ENCODE measurements at places on chromosomes 4 and X.

DNA sequence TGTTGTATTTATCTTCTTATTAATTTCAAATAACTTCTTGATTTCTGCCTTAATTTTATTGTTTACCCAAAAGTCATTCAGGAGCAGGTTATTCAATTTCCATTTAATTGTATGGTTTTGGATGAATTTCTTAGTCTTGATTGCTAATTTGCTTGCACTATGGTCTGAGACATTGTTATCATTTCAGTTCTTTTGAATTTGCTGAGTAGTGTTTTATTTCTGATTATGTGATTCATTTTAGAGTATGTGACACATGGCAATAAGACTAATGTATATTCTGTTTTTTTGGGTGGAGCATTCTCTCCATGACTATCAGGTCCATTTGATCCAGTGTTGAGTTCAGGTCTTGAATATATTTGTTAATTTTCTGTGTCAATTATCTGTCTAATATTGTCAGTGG lies 236.7 kb downstream of the EDA2R start:
- no peak for DNase-seq

- DNase-seq, result peak; percentile 16
Observed at GRCh38 chr4:140739971-140740370, 16.2 kb downstream of the TBC1D9 start.

DNA sequence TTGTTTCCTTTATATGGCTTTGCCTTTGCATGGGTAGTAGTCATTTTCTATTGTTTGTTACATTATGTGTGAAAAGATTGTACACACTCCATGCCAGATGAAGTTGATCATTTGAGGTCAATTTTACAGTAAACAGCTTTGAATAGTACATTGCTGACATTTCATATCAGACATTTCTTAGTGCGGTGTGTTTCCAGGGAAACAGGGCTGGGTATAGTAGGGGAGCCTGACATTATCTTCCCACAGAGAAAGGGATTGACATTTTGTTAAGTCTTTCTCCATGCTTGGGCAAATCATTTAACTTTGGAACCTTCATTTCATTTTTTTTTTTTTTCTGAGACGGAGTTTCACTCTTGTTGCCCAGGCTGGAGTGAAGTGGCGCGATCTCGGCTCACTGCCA lies 5.0 kb downstream of the FUNDC2 start:
- DNase-seq, result no peak

- DNase-seq, result no peak
Observed at GRCh38 chr4:16710198-16710597, 188.2 kb downstream of the LDB2 start.

- DNase-seq, result no peak
Observed at GRCh38 chr4:76125816-76126215, 22.4 kb downstream of the NUP54 start.

GRCh38 chr4:94828882-94829281 lies 71.1 kb downstream of the BMPR1B start:
- DNase-seq, result no peak

- no peak for DNase-seq
Observed at GRCh38 chr4:6443035-6444023, 29.1 kb downstream of the PPP2R2C start.

GRCh38 chrX:48833542-48834138 lies 1.8 kb downstream of the PCSK1N start:
- no peak for DNase-seq

DNA sequence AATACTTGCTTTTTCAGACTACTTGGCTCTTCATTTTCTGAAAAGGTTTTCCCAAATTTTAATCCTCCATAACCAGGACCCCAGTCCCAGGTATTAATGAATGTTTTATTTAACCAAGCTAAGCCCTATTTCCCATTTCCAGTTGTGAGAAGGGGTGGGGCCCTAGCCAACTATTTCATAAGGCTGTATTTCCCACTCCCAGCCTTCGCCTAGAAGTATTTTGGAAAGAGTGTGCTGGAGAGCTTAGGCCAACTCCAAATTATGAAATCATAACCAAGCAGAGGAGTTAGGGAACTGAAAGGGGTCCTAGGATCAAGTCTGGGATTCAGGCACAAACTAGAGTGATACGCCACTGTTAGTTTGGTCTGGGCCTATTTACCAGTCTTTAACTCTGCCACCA lies 148.4 kb upstream of the GPC4 start:
- no peak for DNase-seq

DNA sequence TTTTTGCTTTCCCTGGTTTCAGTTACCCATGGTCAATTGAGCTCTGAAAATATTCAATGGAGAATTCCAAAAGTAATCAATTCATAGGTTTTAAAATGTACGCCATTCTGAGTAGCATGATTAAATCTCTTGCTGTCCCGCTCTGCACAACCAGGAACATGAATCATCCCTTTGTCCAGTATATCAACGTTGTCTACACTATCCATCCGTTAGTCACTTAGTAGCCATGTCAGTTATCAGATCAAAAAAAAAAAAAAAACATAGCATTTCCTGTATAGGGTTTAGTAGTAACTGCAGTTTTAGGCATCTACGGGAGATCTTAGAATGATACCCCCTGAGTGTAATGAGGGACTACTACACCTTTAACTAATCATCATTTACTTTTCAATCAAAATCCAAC lies 15.1 kb downstream of the LAMP2 start:
- DNase-seq, result no peak

DNA sequence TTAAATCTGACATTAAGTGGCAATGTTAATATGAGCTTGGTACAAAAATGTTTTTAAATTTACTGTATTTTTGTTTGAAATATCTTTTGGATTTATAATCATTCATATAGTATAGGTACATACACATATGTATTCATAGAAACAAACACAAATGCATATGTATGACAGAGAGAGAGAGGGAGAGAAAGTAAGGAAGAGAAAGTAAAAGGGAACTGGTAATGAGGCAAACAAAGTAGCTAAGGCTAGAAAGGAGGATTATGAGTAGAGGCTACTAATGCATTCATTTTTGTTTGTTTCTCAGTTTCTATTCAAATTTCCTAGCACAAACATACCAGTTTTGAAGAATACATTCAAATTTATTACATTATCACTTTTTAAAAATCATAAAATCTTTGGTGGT lies 132.4 kb downstream of the GLRA3 start:
- DNase-seq, result no peak

DNA sequence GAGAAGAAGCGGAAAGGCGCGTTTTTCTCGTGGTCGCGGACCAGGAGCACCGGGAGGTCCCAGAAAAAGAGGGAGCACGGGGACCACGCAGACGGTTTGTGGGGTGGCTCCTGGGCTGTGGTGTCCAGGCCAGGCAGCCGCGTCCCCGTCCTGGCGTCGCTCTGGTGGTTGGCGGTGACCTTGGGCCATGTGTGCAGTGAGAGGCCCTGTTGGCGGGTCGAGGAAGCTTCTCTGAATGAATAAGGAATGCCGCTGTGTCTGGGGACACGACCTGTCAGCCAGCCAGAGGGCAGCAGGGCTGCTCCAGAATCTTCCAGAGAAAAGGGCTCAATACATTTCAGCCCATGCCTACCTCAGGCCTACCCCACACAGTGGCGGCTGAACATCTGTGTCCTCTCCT lies 24.3 kb upstream of the HGFAC start:
- DNase-seq, result no peak

GRCh38 chrX:69062493-69062892 lies 102.8 kb downstream of the PJA1 start:
- DNase-seq, result peak; percentile 29

DNA sequence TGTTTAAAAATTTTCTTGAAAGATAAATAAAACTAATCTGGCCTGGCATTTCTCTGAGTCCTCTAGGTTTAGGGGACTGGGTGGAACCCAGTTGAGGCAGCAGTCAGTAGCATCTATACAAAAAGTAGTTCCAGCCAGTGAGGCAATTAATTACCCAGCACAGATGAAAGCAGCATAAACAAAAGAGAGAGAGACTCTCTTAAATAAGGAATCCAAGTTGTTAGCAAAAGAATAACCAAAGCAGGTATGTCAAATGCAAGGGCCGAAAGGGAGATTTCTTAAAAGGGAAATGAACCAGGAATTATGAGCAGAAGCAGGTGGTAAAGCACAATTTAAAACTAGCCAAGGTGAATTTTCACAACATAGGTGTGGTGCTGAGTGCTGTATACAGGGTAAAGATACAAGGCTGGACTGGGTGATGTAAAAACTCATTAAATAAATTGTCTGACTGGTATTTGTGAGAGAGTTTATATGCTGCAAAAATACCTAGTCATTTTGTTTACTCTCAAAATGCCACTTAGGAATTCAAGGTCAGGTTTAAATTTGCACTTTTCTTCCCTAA lies 94.6 kb upstream of the GALNT7 start:
- no peak for DNase-seq

DNA sequence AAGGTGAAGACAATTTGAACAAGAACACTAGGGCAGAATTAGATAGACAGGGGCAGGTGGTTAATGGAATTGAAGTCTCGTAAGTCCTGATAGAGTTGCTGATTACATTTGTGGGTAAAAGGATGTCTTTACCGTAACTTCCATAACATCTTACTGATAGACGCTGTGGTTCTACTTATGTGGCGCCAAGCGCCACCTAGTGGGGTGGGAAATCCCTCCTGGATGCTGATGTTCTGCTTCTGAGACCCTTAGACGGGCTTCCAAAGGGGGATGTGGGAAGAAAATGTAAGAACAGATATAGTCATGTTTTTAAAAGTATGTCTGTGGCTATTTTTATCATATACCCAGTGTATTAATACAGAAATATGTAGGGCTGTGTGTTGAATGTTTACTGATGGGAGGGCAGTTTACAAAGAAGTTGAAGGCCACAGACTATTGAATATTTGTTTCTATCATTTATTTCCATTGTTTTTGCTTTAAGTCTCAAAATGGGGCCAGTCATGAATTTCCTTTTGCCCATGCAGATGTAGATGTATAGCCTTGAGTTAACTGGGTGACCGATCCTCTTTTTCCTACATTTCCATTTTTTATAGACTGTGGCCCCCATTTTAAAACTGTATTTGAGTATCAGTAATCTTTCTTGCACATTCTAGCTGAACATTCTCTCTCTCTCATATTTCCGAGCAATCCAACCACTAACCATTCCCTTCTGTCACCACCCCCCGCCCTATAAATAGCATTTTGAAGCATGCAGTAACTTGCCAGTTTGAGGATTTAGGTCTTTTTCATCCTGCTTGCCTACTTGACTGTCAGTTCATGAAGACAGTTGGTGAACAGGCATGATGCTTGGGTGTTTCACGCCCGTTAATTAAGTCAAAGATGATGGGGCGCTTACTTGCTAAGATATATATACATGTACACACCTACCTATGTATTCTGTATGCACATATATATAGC lies 12.1 kb upstream of the TLR8 start:
- DNase-seq, result peak; percentile 40

- peak; percentile 62 for DNase-seq
Observed at GRCh38 chrX:151815398-151815797, 80.9 kb downstream of the CNGA2 start.

- peak; percentile 75 for DNase-seq
Observed at GRCh38 chr4:89410687-89411086, 103.1 kb upstream of the GPRIN3 start.

- no peak for DNase-seq
Observed at GRCh38 chrX:97060020-97060419, 176.3 kb downstream of the RPA4 start.

GRCh38 chrX:152895724-152896420 lies 2.0 kb upstream of the ZNF185 start:
- no peak for DNase-seq

GRCh38 chrX:151488677-151489076 lies 74.8 kb upstream of the PASD1 start:
- peak; percentile 5 for DNase-seq

DNA sequence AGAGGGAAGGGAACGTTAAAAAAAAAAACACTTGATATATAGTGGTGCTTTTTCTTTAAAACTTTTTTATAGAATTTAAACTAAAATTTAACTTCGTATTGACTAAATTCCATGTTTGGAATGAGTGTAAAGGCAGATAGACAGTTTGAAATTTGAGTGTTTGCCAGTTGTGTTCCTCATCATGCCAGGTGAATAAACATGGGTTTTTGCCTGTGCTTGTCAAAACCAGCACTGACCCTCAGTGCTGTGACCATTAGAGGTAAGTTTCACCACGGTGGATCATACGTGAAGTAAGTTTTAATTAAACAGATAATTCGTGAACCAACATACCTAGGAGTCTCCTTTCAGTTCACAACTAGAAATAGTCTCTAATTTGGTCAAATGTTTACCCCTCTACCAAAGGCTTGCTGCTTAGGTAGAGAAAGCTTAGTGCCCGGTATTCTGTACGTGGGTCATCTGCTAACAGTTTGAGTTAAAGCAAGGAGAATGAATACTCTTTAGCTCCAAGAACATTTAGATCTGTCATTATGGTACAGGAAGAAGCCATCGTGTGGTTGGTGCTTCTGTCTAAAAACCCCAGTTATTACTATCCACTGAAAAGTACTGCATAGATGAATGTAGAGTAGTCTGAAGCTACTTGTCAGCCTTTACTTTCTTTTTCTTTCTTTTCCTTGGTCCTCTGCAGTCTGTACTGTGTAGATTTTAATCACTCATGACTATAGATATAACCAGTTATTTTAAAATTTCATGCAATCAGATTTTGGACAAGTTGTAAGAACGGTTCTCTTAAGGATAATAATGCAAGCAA lies 32.7 kb downstream of the KIAA0232 start:
- DNase-seq, result no peak

- DNase-seq, result peak; percentile 22
Observed at GRCh38 chr4:185201977-185202962, 1.5 kb downstream of the CFAP97 start.

- DNase-seq, result no peak
Observed at GRCh38 chr4:97910005-97910404, 233.3 kb downstream of the STPG2 start.

GRCh38 chr4:48944252-48944651 lies 37.7 kb upstream of the OCIAD2 start:
- peak; percentile 71 for DNase-seq

DNA sequence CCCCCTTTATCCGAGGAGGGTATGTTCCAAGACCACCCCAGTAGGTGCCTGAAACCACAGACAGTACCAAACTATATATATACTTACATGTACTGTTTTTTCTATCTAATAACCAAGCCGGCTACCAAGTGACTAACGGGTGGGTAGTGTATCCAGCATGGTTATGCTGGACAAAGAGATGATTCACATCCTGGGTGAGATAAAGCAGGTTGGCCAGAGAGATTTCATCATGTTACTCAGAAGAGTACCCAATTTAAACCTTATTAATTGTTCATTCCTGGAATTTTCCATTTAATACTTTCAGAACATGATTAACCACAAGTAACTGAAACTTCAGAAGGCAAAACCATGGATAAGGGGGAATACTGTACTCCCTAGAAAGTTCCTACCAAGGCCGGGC lies 46.5 kb downstream of the RFC1 start:
- DNase-seq, result peak; percentile 81

GRCh38 chr4:7650606-7651385 lies 216.1 kb upstream of the PSAPL1 start:
- peak; percentile 31 for DNase-seq

DNA sequence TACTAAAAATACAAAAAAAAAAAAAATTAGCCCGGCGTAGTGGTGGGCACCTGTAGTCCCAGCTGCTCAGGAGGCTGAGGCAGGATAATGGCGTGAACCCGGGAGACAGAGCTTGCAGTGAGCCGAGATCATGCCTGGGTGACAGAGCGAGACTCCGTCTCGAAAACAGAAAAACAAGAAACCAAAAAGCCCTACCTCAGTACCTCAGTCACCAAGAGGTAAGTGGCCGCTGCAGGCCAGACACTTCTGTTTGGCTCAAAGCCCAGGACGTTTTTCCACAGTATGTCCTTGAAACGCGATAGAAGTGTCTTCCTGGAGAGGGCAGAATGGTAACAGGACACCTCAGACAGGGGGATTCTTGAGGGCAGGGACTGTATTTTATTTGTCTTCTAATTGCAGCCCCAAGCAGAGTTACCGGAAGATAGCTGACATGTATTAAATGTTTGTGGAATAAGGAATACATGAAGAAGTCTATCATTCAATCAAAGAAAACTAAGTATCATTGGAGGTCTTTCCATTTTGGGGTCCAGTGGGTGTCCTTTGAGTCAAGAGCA lies 63.6 kb downstream of the CLNK start:
- DNase-seq, result no peak

Measured in astrocyte of the hippocampus (primary cell).